Fibroblast of lung (primary cell): ENCODE measurements at places on chromosomes 11 and 22. TPM values are rescaled to one million over a fixed set of nuclear protein-coding genes. Genes with fewer than 3 reads are reported as not detected.
A peak's percentile ranks its signal among the peaks of the same experiment; 100 is the strongest.

DNA sequence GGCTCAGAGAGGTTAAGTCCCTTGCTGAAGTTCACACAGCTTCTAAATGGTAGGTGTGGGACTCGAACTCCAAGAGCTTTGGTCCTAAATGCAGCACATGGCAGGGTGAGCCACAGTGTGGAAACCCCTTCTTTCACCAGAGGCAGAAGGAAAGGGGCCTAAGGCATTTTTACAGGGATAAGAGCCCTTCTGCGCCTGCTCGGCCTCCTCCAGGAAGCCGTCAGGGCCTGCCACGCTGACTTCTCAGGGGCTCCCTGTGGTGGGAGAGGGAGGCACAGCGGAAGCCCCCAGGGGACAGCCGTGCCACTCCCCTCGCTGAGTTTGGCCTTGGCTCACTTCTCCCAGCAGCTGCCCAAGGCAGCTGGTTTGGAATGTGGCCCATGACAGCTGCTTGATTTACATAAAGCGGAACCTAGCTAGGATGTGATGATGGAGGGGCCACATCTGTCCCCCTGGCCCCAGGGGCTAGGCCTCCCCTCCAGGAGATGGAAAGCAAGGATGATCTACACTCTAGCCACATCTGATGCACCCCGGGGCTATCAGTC is 35.4 kb downstream of the CD82 start:
- no peak for DNase-seq

MYO18B gene
- under 0.01 and 0.17 TPM in 2 replicates for total RNA-seq

- DNase-seq = no peak
Observed at GRCh38 chr11:26698224-26698623, 23.6 kb downstream of the SLC5A12 start.

SAA2 gene
- total RNA-seq = not detected in 2 replicates

DNA sequence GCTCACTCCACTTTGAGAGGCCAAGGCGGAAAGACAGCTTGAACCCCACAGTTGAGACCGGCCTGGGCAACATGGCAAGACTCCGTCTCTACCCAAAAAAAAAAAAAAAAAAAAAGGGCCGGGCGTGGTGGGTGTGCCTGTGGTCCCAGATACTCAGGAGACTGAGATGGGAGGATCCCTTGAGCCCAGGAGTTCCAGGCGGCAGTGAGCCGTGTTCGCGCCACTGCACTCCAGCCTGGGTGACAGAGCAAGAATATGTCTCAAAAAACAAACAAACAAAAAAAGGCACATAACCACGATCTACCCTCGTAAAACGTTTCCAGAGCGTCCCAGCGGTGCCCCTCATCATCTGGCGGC is 861 bp upstream of the RAD9A start:
- DNase-seq = no peak

- DNase-seq = peak; percentile 91
Observed at GRCh38 chr11:112321501-112322172, 61.0 kb upstream of the PLET1 start.

GRCh38 chr11:128628325-128628673 is 40.9 kb upstream of the ETS1 start:
- no peak for DNase-seq

GRCh38 chr11:55942785-55943392 is 6.7 kb upstream of the OR5I1 start:
- peak; percentile 4 for DNase-seq

- DNase-seq = peak; percentile 20
Observed at GRCh38 chr11:106231591-106231990, 154.1 kb downstream of the AASDHPPT start.

- DNase-seq = no peak
Observed at GRCh38 chr11:61028135-61028729, 56.8 kb downstream of the CD6 start.

DNA sequence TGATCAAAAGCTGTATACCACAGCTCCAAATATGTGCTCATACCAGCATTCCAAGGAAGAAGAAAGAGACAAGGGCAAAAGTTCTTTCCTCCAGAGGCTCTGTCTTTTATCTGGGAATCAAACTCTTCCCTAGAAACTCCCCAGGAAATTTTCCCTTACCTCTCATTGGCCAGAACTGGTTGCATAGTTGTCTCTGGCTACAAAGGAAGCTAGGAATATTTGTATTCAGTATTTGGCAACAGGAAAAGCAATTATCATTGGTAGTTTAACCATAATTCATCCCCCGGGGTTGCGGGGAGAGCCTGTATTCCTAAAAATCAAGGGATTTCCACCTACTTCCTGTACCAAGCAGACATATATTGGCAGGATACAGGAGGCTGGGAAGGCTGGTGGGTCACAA is 10.5 kb upstream of the ZFTA start:
- no peak for DNase-seq

DNA sequence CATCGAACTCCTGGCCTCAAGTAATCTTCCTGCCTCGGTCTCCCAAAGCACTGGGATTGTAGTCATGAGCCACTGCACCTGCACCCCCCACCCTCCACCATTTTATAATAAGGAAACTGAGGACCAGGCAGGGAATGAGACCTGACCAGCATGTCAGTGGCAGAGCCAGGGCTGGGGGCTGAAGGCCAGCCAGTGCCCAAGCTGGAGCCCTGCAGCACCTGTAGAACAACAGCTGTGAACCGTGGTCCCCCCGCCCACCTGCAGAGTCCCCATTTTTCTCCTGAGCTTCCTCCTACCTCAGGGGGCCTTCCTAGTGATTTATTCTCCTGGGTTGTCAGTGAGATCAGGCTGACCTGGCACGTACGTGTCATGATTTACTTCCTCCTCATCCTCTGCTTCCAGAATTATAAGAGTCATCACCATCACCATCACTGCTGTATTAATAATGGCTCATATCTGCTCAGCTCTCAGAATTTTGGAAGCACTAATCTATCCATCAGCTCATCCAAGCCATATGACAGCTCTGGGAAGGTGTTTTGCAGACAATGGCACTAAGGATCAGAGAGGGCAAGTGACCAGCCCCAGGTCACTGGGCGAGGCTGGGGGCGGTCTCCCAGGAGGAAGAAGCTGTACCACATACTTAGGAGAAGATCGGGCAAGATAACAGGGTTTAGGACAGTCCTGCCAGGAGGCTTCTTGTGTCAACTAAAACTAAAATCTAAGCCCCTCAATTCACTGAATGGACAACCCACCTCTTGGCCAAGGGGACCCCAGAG is 5.5 kb upstream of the SLCO2B1 start:
- DNase-seq = no peak

GRCh38 chr11:120186774-120187591 is 23.8 kb upstream of the OAF start:
- DNase-seq = peak; percentile 59

IFITM10 gene
- 0.26 and 0.50 TPM in 2 replicates for total RNA-seq

- DNase-seq = no peak
Observed at GRCh38 chr11:115710980-115711379, 206.8 kb upstream of the CADM1 start.

DNA sequence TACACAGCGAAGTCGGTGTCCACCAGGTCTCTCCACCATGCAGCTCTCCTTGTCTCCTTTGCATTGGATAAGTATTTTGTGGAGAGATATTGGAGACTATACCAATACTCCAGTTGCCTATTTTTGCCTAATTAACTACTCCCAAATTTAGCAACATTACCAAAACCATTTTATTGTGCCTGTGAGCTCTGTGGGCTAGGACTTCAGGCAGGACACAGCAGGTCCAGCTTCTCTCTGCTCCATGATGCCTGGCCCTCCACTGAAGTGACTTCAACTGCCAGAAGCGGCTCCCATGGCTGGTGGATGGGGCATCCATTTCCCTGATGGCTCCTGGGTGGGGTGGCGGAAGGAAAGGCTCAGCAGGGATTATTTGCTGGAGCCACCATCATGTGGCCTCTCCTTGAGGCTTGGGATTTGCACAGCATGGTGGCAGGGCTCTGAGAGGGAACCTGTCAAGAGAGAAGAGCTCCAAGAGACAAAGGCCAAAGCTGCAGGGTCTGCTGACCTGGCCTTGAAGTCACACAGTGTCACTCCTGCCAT is 36.9 kb upstream of the MAPK1 start:
- DNase-seq = no peak

TMEM86A gene
- 0.77 and 0.83 TPM in 2 replicates for total RNA-seq

- no peak for DNase-seq
Observed at GRCh38 chr11:129637983-129638776, 177.5 kb upstream of the TMEM45B start.
